ENCODE measurements at places on chromosomes 2 and 18.

DNA sequence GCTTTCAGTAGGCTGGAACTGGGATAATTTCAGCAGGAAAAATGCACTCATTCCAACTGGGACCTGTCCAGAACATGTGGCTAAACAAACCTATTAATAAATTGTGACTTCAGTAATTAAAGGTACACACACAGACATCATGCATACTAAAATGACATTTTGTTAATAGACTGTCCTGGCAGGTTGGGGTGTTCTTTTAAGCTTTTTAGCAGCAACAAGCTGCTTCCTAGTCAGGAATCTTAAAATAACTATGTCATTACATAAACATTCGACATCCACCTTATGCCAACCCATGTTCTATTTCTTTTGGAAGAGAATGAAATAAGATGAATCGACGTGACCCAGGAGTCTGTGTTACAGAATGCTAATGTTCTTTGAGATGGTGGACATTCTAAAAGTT, 435.7 kb downstream of the TXNL1 start:
- no peak for DNase-seq

GRCh38 chr2:53498210-53498609, 269.4 kb upstream of the CHAC2 start:
- DNase-seq, result no peak

- DNase-seq, result no peak
Measured at GRCh38 chr2:231800493-231801091, 14.3 kb downstream of the COPS7B start.

DNA sequence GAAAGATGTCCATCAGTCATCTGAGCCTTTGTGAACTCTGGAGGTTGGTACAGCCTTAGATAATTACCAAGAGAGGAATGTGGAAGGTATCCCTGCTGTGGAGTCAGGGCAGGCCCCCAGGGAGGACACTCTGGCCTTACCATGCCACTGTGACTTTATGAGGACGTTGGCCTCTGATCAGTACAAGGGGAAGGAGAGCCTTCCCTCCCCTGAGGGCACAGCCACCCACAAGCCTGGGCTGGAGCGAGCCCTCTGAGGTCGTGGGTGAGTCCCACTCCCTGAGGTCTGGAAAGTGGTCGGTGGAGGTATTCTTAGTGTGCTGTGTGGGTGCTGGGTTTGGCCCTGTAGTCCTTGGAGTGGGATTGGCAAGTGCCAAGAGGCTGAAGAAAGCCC, 91.6 kb downstream of the STPG4 start:
- DNase-seq, result no peak

GRCh38 chr2:25804338-25804737, 73.9 kb downstream of the ASXL2 start:
- no peak for DNase-seq

- DNase-seq, result no peak
Measured at GRCh38 chr2:69308338-69308737, 78.7 kb downstream of the GFPT1 start.

GRCh38 chr2:131040661-131041401, 52.4 kb downstream of the FAM168B start:
- DNase-seq, result no peak

- no peak for DNase-seq
Measured at GRCh38 chr2:67075530-67076238, 321.4 kb upstream of the ETAA1 start.

GRCh38 chr18:23504720-23505119, 1.4 kb downstream of the RMC1 start:
- no peak for DNase-seq

GRCh38 chr18:53380063-53380639, 844.3 kb downstream of the MBD2 start:
- DNase-seq, result peak; percentile 19

DNA sequence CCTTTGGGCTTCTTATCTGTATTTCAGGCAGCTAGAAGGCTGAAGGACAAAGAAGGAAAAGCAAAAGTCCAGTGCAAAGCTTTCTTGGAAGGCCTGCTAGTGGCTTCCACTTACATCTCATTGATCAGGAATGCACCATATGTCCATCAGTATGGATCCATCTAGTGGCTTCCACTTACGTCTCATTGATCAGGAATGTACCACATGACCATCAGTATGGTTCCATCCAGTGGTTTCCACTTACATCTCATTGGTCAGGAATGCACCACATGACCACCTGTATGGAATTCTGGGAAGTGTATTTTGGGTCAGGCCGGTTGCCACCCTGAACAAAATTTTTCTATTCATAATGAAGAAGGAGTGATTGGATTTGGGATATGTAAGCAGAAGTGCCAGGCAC, 70.6 kb downstream of the LYPD6 start:
- no peak for DNase-seq
